ENCODE measurements at places on chromosomes 1 and 21.

DNA sequence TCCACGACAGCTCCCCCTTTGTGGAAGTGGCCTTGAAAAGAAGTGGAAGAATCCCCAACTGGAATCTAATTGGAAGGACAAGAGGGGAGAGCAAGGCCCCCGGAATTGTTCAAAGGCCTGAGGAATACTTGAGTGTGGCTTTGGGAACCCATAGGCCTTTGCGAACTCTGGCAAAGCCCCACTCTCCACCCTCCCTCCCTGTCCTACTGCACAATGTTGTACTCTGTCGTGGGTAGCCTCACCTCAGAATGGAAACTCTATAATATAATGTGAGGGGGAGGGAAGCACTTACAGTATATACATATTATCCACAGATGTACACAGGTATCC, 28.5 kb downstream of the PLPP3 start:
- DNase-seq = no peak

DNA sequence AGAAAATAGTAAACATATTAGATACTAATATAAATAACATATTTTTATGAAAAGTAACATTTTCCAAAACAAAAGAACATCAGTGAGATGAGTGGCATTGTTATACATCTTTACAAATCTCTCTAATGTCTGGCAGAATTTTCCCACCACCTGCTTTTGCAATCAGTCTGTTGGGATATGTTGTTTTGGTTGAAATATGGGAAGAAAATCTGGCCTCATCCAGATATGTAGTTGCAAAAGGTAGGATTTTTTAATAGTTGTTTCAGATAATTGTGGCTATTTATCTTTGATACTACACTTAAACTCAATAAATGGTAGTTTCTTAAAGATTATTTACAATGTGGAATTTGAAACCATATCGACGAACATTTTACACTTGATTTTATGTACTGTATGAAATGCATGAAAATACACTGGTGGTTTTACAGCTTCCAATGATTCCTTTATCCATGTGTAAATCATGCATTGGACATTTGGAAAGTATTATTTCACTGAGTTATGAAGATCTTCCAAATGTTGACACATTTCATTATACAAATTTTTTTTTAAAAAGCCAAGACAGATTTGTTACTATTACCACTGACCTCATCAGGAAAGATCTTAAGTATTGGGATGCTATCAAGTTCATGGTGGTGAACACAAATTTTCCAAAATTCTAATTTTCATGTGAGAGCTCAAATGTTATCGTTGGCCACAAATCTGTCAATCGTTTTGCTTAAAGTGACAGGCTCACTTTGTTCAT, 74.1 kb upstream of the CD34 start:
- DNase-seq = no peak

GRCh38 chr1:173266841-173267240, 59.7 kb upstream of the TNFSF4 start:
- no peak for DNase-seq

- DNase-seq = no peak
These were observed 32.0 kb downstream of the MACO1 start for GRCh38 chr1:25462732-25463131.

DNA sequence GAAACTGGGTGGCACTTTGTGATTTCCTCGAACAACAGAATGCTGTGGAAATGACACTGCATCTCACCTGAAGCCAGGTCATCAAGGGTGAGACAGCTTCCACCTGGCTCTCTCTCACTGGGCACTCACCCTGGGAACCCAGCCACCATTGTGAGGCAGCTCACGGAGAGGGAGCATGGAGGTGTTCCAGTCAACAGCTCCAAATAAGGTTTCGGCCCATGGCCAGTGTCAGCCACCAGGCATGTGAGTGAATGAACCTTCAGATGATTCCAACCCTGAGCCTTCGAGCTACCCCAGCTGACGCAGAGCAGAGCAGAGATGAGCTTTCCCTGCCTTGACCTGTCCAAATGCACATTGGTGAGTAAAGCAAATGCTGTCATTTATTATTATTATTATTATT, 58.1 kb downstream of the SYDE2 start:
- no peak for DNase-seq

DNA sequence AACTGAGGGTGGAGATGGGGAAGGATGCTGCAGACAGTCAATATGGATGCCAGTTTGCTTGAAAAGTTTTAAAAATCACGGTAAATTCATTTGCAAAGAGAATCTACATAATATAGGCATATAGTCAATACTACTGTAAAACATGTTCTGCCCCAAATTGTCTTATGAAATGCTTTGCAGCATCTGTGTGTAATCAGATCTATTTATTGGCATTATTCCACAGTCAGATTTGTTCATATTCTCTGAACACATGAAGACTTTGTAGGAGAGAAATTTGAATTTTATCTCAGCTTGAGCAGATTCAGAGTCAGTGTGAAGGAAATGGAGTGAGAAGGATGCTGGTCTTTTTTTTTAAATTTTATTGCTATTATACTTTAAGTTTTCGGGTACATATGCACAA, 88.5 kb downstream of the PLPPR4 start:
- no peak for DNase-seq
